ENCODE measurements at places on chromosomes 16 and 17.

DNA sequence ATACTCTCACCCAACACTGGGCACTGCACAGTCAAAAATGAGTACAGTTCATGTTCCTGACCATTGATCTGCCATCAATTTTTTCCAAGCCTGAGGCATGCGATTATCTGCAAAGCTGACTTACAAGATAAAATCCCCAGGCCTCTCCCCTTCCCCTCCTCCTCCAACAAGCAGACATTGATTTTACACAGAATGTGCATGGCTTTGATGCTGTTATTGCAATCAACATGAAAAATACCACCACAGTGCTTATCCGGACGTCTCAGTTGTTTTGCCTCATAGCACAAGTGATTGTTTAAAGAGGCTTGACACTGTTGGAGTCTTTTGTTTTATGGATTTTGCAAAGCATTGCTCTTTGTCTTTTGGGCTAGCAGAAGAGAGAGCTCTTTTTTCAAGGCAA, 163.8 kb downstream of the TOX3 start:
- DNase-seq, result no peak

- peak; percentile 91 for DNase-seq
Measured at GRCh38 chr17:62126292-62126691, 61.2 kb upstream of the MED13 start.

GRCh38 chr17:726271-726919, 6.0 kb upstream of the TLCD3A start:
- DNase-seq, result no peak

GRCh38 chr17:8436844-8437171, 1.1 kb downstream of the NDEL1 start:
- no peak for DNase-seq

- no peak for DNase-seq
Measured at GRCh38 chr17:69358688-69359596, 32.0 kb upstream of the ABCA5 start.

GRCh38 chr16:84416407-84417321, 48.3 kb downstream of the ATP2C2 start:
- no peak for DNase-seq

- no peak for DNase-seq
Measured at GRCh38 chr17:27485125-27485524, 28.9 kb downstream of the KSR1 start.

DNA sequence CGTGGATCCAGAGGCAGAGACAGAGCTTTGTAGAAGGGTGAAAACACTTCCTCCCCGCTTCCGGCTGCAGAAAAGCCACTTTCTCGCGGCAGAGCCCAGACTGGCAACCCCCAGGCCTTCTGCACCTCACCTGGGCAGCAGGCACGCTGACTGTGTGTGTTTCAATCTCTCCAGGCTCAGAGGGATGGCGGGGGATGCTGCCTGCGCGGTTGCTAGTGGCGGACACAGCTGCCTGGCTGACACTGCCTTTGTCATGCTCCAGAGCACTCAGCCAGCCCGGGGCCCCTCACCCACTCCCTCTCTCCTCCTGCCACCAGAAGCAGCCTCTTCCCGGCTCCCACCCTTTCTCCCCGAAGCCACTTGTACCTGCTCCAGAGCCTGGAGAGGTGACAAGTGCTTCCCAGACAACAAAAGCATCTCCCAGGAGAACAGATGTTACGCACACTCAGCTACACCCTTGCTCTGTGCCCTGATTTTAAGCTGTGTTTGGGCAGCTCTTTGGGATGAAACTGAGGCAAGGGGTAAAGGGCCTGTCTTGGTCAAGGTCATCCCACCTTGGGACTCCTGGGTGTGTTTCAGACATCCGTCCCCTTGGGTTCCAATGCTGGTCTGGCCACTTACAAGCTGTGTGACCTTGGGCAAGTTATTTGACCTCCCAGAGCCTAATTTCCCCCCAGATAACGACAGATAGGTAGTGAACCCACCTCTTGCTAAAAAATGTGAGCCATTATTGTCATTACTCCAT, 9.2 kb upstream of the GLIS2 start:
- no peak for DNase-seq
